Activated naive CD8-positive, alpha-beta T cell treated with anti-CD3 and anti-CD28 coated beads, Interleukin-2, amount 10 ng/mL, durations not matched to agents 7 days and 5 days (primary cell): ENCODE measurements at places on chromosomes 3 and 15. TPM values are rescaled to one million over a fixed set of nuclear protein-coding genes. Genes with fewer than 3 reads are reported as not detected.

Gene ISL2
- total RNA-seq, result not detected

Gene GOLGA8A
- total RNA-seq, result 307 TPM

Gene PTX3
- 0.40 TPM for total RNA-seq

Gene CCR9
- 19.4 TPM for total RNA-seq

Gene DPPA4
- total RNA-seq, result not detected

Gene LRTM1
- not detected for total RNA-seq

Gene TJP1
- total RNA-seq, result not detected

Gene RTP1
- not detected for total RNA-seq

Gene CACNA1D
- not detected for total RNA-seq

Gene CTXN2
- total RNA-seq, result not detected

Gene GPR149
- not detected for total RNA-seq

Gene PPP2R3A
- 0.17 TPM for total RNA-seq

Gene CHRD
- total RNA-seq, result not detected

Gene VPS39
- 91.7 TPM for total RNA-seq

Gene CYP1A1
- total RNA-seq, result 12.0 TPM

Gene LINS1
- total RNA-seq, result 43.4 TPM

Gene TAGLN3
- not detected for total RNA-seq
